ENCODE measurements at places on chromosomes 7 and 10. TPM values are rescaled to one million over a fixed set of nuclear protein-coding genes. Genes with fewer than 3 reads are reported as not detected.

Gene ZNF239
- total RNA-seq, result 0.13 TPM

Gene LRIT1
- total RNA-seq, result not detected

Gene IGF2BP3
- total RNA-seq, result 4.3 TPM

Gene AOAH
- total RNA-seq, result 0.51 TPM

Gene RASSF4
- total RNA-seq, result 13.1 TPM

Gene TUBB8
- not detected for total RNA-seq

Gene C10orf67
- not detected for total RNA-seq

Gene AGFG2
- total RNA-seq, result 28.5 TPM

Gene SPDYE1
- total RNA-seq, result not detected

Gene OR2A7
- under 0.01 TPM for total RNA-seq
